Activated CD4-positive, alpha-beta memory T cell treated with anti-CD3 and anti-CD28 coated beads for 36 hours (primary cell): ENCODE measurements at places on chromosomes 2 and 18. TPM values are rescaled to one million over a fixed set of nuclear protein-coding genes. Genes with fewer than 3 reads are reported as not detected.

The TTC21B gene
- 20.0 TPM for total RNA-seq

The UBXN2A gene
- total RNA-seq, result 12.2 TPM

GRCh38 chr2:101987832-101988231 lies 3.9 kb upstream of the IL1R2 start:
- no peak for DNase-seq

DNA sequence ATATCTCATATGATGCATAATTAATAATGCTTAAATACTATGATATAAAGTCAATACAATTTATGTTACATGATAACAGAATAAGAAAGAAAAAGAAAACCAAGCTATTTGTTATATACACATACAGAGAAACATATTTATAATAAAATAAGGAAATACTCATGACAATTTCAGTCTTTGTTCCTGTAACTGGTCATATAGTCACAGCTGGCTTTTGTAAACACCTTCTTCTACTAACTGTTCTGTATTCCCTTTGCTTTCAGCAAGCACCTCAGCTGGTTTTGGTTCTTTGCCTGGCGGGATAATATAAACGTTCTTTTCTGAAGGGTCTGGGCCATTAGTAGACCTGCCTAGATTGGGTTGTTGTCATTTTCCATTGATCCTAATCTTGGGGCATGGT lies 158.5 kb downstream of the COPS8 start:
- DNase-seq, result no peak

GRCh38 chr2:145688156-145688555 lies 1168.2 kb upstream of the ZEB2 start:
- no peak for DNase-seq

DNA sequence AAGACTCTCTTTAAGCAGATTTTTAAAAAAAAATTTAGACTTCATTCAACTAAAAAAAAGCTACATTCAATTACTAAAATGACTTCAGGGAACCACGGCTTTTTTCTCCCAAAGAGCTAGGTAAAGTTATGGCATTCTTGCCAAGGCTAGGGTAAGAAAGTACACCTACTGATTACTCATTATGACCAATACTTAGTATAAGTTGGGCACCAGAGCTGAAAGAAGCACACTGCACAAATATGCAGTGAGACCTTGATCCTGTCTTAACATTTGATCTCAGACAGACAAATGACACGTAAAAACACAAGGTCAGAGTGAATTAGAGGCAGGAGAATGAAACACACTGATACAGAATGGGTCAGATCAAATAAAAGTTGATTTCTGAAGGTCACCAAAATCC lies 88.7 kb downstream of the THADA start:
- no peak for DNase-seq

DNA sequence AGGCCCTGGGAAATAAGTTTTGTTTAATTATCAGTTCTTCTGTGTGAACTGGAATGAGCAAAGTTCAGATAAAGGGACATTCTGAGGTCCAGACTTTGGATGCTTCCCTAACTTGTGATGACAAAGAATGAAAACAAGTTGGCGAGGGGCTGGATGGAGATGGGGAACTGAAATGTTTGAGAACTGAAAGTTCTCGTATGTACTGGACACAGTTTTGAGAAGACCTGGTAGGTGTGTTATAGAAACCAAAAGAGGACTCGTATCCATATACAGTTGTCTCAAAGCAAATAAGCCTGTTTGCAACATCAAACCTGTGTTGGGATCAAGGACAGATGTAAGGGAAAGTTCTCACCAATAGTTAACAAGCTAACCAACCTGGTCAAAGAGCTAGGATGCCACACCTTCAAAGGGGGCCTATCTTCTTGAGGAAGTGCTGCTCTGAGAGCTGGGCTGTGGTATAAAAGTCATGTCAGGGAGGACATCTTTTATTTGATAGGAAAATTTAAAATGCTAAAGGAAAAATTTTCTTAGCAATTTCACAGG lies at the start of gene UPP2:
Gene UPP2, plus strand, starts transcription at position 493 of the 543 bp plus-strand sequence. CDS start 188 bp downstream, outside the sequence.
- no peak for DNase-seq

DNA sequence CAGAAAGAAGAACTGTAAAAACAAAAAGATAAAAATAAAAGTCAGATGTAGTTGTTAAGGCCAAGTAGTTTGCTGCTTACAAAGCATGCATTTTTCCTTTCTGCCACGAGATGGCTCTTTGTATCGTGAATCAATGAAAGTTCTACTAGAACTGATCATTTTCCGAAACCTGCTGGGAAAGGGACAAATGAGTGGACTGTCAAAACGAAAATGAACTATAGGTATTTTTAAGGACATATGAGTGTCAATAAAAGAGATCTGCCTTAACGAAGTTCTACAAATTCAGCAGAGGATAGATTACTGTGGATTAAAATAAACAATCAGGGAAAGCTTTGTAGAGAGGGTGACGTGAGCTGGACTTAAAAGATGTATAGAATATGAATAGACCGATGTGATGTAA lies 15.0 kb upstream of the ELOA2 start:
- no peak for DNase-seq

GRCh38 chr2:216574586-216574985 lies 58.6 kb upstream of the IGFBP2 start:
- no peak for DNase-seq

DNA sequence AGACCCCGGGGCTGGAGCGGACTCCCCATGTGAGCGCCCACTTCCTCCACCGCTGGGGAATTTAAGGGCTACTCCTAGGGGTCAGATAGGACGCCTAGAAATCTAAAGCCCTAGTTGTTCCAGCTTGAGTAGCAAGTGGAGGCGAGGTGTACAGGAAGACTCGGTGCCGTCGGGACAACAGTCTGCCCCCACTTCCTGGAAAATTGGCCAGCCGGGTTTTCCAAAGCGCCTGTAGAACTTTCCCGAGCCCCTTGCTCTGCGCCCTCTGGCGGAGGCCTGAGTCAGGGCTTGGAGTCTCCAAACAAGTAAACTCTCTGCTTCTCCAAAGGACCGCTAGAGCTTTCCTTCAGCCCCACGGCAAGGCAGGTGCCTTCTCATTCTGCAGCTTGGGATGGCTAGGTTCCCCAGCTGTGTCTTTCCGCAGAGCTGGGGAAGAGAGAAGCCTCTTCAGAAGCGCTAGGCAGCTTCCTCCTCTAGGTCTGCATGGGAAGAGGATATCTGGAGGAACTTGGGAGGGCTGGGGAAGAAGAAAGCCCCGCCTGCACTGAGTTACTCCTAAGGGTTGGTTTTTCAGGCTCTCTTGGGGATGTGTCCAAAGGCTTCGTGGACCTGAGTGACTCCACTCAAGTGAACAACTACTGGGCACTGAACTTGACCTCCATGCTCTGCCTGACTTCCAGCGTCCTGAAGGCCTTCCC lies 681 bp downstream of the SPR start:
- DNase-seq, result peak; percentile 71

DNA sequence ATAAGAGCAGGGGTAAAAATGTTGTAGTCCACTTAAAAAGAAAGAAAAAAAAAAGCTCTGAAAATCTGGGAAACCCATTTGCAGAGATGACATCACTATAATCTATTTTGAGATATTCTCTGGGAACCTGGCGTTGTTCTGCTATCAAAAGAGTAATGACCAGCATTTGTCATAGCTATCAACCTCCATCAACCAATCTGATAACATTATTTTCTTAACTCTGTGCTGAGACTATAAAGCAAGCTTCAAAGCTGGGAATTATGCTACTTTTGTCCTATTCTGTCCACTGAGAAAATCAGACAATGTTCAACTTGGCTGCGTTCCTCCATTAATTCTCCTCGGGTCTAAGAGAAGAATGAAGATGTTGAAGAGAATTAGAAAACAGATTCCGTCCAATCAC lies 107.5 kb downstream of the STK39 start:
- no peak for DNase-seq

GRCh38 chr2:212908682-212909435 lies 242.6 kb downstream of the IKZF2 start:
- no peak for DNase-seq

- DNase-seq, result no peak
Observed at GRCh38 chr2:125857971-125858794, 797.8 kb upstream of the GYPC start.

DNA sequence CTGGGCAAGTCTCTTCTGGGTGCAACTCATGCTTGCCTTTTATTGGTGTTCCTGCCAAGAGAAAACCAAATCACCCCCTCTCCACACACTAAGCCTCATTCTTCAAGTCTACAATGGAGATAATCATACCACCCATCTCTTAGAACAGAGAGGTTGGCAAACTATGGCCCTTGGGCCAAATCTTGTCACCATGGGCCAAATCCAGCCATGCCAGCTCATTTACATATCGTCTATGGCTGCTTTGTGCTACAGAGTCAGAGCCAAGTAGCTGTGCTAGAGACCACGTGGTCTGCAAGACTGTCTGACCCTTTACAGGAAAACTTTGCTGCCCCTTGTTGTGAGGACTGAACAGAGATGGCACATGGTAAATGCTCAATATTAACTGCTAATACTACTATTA lies 270.3 kb upstream of the PARD3B start:
- no peak for DNase-seq

DNA sequence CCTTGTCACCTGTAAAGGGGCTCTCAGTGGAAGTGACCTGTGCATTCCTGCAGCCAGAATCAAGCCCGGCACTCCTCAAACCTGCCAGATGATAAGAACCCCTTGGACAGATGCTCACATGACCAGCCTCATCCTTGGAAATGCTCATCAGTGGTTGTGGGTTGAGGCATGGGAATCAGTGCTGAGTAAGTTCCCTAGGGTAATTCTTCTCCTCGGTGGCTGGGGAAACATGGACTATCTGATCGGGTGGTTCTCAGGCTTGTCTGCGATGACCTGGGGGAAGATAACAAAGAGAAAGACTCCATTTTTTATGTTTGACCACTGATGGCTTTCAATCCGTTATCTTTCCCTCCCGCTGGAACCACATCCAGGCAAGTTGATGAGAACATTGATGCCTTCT lies 84.0 kb downstream of the SPP2 start:
- DNase-seq, result no peak

GRCh38 chr2:18522484-18523146 lies 37.8 kb downstream of the RDH14 start:
- DNase-seq, result no peak
